ENCODE measurements at places on chromosomes 7 and 10.

DNA sequence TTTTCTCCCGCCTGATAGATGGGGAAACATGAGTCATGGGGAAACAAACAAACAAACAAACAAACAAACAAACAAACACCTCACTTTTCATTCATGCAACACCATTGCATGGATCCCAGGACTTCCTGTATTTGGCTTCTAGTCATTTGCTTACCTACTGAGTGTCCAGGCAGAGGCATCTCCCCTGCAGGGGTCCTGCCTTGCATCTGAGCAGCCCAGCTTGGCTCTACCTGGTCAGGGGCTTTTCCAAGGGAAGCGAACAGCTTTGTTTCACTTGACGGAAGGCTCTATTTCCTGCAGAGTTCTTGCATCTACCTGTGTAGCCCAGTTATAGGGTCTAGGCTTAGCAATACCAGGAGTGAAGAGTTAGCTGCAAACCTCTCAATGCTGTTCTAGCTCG is 374.2 kb downstream of the GATA3 start:
- H3K36me3 ChIP-seq, result no peaks in the 10 kb centered on the region
- peaks cover 48% of the 10 kb centered on the region for H3K27me3 ChIP-seq
- peaks cover 21% of the 10 kb centered on the region for H3K4me1 ChIP-seq
- no peak for DNase-seq

- H3K4me1 ChIP-seq, result no peaks in the 10 kb centered on the region
- no peak overlapping the region for H3K27ac ChIP-seq
- H3K27me3 ChIP-seq, result peaks cover 11% of the 10 kb centered on the region
- H3K4me3 ChIP-seq, result no peak overlapping the region
Observed at GRCh38 chr10:70691611-70692010, 19.3 kb downstream of the ADAMTS14 start.

DNA sequence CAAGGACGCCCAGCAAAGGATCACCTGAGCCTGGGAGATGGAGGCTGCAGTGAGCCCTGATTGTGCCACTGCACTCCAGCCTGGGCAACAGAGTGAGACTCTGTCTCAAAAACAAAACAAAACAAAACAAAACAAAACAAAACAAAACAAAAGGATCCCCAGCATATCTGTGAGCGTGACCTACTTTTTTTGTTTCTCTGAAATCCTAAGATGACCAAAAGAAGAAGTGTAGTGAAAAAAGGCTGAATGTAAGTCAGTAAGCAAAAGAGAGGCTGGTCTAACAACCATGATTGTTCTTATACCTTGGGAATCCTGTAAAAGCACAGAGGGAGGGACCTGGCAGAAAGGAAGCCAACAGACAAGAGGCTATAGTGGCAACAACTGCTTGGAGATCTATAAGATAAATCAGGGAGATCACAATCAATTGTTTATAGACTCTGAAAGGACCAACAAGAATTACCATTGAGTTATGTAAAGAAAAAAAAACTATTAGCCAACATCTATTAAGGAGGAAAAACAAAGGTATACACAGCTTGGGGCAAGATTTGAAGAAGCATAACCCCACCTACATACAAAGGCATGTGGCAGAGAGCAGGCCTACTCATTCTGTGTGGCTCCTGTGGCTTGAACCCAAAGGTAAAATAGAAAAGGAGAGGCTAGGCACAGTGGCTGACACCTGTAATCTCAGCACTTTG is 255.2 kb upstream of the KLF14 start:
- peaks cover 77% of the 10 kb centered on the region for H3K4me1 ChIP-seq
- DNase-seq, result no peak
- H3K4me3 ChIP-seq, result no peak overlapping the region
- H3K36me3 ChIP-seq, result peaks cover 33% of the 10 kb centered on the region
- H3K27ac ChIP-seq, result peak overlapping the region; percentile 75
- no peaks in the 10 kb centered on the region for H3K27me3 ChIP-seq

DNA sequence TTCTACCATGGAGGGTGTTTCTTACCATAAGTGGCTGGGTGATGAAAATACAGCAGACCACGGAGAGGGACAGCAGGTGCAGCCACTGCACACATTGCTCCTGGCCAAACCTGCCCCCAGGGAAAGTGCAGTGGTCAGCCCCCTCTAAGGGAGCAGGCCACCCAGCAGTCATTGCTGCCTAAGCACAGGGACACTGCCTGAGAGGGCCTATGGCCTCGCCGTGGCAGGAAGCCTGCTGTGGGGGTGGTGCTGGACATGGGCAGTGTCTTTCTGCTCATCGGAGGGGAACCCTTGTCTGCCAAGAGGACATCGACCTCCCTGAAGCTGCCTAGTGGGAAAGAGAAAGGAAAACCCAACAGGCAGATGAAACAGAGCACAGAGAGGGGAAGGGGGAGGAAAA is 118.3 kb downstream of the PKD1L1 start:
- no peak overlapping the region for H3K4me3 ChIP-seq
- no peaks in the 10 kb centered on the region for H3K27me3 ChIP-seq
- DNase-seq, result no peak
- H3K27ac ChIP-seq, result no peak overlapping the region

Measured in activated naive CD4-positive, alpha-beta T cell treated with anti-CD3 and anti-CD28 coated beads, Interleukin-2, amount 10 ng/mL, durations not matched to agents 7 days and 5 days (primary cell).